ENCODE measurements at places on chromosomes 6 and 20.

DNA sequence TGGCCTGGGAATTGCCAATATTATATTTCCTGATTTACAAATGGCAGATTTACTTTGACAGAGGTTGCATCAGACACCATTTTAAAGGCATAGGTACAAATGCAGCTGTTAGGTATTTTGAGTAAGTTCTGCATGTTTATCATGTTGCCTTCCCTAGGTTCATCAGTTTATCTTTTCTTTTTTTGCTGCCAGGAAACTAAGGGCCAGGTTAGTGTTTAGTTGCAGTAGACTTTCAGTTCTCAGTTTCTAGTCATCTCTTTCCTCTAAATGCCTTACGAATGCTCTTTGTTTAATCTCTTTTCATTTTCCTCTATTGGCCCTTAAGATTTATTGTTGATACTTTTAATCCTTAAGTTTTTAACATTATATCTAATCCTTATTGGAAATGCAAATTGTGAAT lies 129.9 kb downstream of the SMAP1 start:
- DNase-seq, result no peak

DNA sequence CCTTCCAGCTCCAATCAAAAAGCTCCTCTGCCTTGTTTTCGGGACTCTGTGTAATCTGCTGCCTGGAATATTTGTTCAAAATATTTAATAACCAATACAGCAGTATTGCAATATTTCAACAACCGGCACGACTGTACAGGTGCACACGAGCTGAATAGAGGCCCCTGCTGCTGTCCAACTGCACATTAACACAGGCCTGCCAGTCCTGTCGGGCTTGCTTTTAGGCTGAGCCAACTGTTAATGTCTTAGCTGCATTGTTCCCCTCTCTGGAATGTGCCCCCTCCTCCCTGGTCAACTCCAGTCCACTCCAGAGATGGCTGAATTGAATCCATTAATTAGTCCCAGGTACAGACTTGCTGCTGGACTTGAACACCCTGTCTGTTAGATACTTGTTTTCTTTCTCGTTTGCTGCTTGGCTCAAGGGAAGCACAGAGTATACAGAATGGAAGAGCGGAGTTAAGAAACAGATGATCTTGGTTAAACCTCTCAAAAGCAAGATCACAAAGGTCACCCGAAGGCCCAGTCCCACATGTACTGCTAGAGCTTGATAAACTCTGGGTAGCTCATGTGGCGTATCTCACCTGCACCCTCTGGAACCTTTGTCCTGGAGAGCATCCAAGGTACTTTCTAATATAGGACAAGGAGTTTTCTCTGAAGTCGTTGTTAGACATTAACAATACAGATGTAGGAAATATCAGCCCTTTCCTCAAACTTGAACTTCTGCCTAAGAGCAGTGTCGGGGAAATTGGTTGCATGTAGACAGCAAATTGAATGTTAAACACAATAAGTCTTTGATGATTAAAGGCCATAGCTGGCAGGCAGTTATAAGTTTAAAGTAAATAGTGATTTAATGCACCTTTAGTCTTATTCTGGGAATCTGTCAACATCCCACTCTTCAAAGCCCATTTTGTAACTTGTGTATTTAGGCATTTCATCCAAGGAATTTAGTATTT lies 31.9 kb downstream of the SHLD1 start:
- no peak for DNase-seq

- no peak for DNase-seq
These were observed 20.3 kb downstream of the SNTA1 start for GRCh38 chr20:33423141-33423834.

DNA sequence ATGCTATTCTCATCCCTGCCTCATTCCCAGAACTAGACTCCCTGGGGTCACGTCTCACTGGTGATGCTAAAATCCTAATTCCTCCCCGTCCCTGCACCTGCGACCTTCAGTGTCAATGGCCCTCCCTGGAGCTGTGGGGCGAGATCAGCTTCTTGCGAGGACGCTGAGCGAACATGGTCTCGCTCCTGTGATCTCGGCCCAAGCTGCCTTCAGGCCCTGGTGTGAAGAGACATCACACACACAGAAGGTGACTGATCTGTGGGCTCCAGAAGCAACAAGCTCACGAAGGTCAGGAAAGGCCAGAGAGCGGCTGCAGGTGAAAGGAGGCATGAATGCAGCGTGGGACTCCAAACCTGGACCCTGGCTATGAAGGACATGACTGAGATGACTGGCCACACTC lies 139.5 kb upstream of the CST7 start:
- no peak for DNase-seq
